ENCODE measurements at places on chromosomes 11 and 22.

GRCh38 chr11:126433989-126434949 is 78.8 kb downstream of the ST3GAL4 start:
- no peak for DNase-seq

GRCh38 chr11:121894581-121894980 is 221.4 kb downstream of the BLID start:
- no peak for DNase-seq

GRCh38 chr11:65997286-65997685 is 4.7 kb downstream of the EIF1AD start:
- no peak for DNase-seq

GRCh38 chr11:62726156-62726914 is 922 bp downstream of the HNRNPUL2 start:
- no peak for DNase-seq

GRCh38 chr11:113261709-113262475 is 52.5 kb upstream of the TTC12 start:
- DNase-seq: no peak

DNA sequence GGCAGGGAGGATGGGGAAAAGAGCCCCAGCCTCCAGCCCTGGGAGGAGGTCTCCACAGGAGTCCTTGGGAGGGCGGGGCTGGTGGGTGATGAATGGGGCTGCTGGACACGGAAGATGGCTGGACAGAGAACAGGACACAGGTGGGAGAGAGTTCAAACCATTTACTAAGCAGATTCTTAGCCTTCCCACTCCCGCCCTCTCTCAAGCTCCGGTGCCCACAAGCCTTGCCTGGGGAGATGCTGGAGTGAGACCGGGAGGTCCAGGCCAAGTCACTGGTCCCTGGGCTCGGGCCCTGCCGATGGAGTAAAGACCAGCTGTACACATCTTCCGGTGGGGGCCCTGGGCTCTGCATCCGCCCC is 1.4 kb downstream of the CLDN5 start:
- DNase-seq: peak; percentile 23

- DNase-seq: peak; percentile 64
Measured at GRCh38 chr11:42407341-42407740, 904.5 kb upstream of the API5 start.

DNA sequence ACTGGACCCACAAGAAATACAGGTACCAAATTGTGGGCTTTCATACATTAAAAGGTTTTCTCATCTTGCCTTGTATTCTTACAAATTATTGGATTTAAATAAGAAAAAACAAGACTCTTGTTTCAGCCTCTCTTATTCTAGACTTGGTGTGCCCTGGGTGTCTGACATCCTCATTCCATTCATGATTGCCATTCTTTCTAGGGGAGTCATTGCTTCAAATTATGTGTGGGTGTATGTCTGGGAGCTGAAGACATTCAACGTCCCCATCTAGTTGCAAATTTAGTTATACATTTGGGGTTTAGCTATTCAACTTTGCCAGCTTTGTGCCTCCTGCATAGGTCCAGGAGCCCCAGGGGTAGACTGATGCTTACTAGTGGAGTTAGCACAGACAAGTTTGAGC is 18.1 kb downstream of the MAML2 start:
- DNase-seq: no peak

DNA sequence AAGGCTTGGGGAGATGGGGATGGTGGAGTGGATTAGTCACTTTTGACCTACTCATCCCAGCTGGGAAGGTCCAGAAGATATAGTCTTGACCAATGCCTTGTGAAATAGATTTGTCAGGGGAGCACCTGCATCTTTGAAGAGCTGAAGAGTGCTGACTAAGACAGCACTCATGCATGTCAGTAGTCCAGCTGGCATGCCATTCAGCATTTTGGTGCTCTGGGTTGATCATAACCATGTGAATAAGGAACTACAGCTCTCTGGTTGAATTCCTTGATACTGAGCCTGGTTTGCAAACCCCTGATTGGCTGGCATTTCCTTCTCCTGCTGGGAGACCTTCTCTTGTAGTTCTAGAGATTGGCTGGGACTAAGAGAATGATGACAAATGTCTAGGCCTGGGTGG is 106.8 kb upstream of the ALX4 start:
- DNase-seq: no peak

GRCh38 chr11:44463751-44464150 is 101.7 kb upstream of the CD82 start:
- no peak for DNase-seq
